ENCODE measurements at places on chromosomes 3 and 15. TPM values are rescaled to one million over a fixed set of nuclear protein-coding genes. Genes with fewer than 3 reads are reported as not detected.

CLDND1 gene
- 528 TPM for total RNA-seq

GRCh38 chr15:80184554-80184953, 31.8 kb downstream of the FAH start:
- DNase-seq, result no peak

MYZAP gene
- not detected for total RNA-seq

DNA sequence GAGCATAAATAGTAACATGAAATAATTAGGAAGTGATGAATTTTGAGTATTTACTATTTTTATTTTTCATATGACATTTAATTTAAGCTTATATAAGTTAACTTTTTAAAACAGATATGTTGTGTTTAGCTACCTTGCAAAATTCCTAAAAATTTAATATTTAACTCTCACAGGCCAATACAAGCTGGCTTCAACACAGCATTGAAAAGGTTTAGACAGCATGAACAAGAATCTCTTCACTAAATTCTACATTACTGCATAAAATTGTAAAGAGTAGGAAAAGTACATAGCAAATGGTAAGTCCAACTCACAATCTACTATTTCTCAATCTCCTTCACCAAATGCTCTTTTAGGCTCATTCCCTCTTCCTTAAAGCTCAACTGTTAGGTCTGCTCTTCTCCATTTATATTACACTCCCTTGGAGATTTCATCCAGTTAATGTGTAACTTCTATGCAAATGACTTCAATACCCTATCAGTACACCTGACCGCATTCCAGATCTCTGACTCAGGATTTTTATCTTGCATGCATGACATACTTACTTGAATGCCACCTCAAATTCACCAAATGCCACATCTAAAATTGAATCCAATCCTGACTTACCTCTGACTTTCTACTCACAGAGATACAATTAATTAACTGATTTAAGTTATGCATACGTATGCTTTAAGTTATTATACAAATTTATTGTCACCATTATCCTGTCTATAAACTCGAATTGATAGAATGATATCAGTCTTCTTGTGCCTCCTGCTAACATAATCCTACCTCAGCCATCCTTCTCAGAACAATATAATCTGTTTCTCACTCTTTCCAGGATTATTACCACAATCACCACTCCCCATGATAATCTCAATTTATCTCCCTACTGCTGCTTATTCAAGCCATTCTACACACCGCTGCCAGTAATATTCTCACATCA, 127.0 kb downstream of the STAG1 start:
- DNase-seq, result no peak

GRCh38 chr3:14823910-14824629, 5.3 kb downstream of the FGD5 start:
- DNase-seq, result no peak

- no peak for DNase-seq
Observed at GRCh38 chr3:6560259-6560658, 300.7 kb upstream of the GRM7 start.

REC114 gene
- total RNA-seq, result not detected

TEX55 gene
- not detected for total RNA-seq

DNA sequence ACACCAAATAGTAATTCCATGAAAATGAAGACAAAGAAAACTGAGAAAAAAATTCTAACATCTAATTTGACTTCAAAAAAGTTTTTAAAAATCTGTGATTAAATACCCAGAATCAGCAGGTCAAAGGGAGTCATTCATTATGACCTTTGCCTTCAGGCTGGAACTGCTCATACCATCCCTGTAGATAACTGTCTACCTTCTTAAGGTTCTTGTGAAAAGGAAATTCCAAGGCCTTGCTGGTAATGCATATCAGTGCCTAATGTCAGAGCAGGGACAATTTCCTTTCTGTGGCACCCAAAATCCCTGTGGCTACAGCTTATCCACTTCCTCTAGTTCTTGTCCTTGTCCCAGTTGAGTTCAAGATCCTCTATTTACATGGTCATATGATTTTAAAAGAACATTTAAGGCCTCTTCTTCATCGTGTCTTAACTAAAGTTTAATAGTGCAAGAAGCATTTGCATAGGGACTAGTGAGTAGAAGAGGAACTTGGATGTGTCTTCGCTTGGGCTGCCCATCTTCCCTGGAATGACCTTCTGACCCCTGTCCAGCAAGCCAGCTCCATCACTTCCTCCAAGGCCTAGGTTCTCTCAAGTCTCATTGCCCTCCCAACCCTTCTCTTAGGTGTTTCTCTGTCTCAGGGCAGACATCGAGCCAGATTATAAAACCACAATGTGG, 8.7 kb upstream of the PLCL2 start:
- no peak for DNase-seq

DZIP1L gene
- total RNA-seq, result 0.56 TPM

- no peak for DNase-seq
Observed at GRCh38 chr3:147413686-147414389, 4.7 kb downstream of the ZIC1 start.

DNA sequence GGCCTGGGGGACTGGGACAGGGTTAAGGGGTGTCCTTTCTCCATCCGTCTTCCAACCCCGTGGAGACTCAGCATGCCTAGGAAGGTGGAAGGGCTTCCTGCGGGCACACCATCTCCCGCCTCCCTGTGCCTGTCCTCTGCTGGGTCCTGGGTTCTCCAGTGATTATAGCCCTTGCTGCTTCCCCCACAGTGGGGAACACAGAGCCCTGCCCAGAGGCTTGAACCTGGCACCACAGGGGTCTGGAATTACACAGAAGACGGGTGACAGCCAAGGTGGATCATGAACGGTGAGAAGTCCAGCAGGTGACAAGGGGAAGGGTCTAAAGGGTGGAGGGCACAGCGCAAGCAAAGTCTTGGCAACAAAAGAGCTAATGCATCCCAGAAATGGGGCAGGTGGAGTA, 6.2 kb upstream of the SEMA3B start:
- DNase-seq, result no peak

GPR87 gene
- 0.53 TPM for total RNA-seq

IQCF5 gene
- total RNA-seq, result not detected

GRCh38 chr3:117201901-117202774, 492.6 kb downstream of the TUSC7 start:
- DNase-seq, result no peak

GRCh38 chr15:79380755-79381497, 51.2 kb upstream of the MINAR1 start:
- peak; percentile 81 for DNase-seq

DNA sequence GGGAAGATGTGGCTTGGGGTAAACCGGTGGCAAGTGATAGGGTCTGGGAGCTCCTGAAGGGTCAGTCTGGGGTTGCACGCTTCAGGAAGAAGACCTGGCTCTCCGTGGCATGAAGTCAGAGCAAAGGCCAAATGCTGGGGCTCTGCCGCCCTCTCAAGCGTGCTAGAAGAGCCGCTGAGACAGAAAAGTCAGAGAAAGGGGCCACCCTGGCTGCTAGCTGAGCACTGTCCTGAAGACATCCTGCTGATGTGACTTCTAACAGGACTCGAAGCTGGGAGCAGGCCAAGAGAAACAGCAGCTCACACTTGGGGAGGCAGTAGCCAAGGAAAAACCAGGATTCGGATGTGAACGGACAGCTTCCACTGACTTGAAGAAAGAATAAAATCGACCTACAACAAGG, 270.4 kb downstream of the OCA2 start:
- DNase-seq, result no peak

- DNase-seq, result no peak
Observed at GRCh38 chr3:36206956-36207580, 173.2 kb upstream of the STAC start.

DNA sequence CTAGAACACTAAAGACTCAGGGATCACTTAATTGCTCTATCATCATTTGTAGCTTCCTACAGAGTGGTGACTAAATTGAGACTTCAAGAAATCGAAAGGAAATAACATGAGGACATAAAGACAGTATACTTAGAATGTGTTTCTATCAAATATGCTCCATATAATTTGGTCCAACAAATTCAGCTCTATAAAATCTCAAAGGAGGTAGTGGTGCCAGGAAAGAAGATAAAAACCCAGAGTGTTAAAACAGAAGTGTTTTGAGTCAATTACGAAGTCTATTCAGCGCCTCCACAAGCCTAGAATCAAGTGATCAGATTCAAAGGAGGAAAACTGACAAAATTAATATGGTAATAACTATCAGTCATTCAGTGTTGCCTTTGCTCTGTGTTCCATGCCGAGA, 22.9 kb downstream of the MAGI1 start:
- no peak for DNase-seq

DNA sequence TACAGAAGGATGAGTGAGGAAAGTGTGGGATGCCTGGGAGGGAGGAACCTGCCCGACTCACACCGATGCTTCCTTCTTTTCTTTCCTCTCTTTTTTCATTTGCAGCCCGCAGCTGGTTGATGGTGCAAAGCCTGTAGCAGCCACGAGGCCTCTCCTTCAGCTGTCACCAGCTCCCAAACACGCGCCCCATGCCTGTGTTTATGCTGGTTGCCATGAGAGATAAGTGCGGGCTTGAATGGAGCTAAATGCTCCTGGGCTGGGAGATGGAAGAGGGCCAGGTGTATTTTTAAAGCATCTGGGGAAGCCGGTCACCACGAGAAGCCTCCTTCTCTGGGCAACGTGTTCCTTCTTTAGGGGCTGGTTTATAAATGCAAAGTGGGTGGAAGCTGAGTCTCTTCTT, 9.3 kb downstream of the COLQ start:
- no peak for DNase-seq

DNA sequence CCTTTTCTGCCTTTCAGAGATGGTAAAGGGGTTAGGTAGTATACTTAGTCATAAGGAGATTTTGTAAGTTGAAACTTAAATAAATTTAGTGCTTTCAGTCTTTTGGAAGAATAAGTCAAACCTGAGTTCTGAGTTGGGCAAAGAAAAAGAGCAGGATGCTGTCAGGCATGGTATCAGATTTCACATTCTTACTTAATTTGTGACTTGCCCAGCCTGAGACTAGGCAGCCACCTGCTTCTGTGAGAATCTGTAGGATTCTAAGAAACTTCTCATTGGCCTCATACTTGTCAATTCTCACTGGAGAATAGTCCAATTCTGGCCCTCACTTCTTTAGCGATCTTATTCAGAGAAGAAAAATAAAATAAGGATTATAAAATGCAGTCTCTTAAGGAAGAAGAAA, 577.5 kb downstream of the DIPK2A start:
- DNase-seq, result no peak

DNA sequence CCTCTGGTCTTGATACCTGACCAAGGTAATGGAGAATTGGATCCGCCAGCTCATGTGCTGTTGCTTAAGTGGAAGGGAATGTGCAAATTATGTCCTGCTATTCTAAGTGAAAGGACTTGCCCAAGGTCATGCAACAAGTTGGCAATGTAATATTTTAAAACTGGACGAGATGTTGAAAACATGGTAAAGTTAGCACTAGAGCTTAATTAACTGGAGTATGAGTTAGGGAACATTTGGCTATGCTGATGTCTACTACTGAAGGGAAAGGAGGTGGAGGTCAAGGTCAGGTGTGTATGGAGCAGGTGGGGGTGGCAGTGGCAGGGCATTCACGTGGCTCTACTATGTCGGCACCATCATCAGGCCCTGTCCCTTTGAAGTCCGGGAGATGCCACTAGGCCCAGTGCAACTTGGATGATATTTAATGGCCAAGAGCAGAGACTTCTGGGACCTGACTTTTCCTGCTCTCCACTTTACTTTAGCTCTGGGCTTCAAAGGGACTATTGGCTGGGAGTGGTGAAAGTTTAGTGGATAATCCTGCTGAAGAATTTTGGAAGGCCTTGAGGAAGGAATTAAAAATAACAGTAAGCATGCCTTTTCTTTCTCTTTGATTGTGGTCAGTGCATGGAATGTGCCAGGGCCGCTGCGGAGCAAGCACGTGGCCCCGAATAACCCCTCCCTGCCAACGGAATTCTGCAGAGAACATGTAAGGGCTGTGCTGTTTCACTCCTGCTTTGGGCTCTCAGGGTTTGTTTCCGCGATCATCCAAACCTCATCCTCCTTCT, 14.9 kb downstream of the SMAD3 start:
- no peak for DNase-seq

DNA sequence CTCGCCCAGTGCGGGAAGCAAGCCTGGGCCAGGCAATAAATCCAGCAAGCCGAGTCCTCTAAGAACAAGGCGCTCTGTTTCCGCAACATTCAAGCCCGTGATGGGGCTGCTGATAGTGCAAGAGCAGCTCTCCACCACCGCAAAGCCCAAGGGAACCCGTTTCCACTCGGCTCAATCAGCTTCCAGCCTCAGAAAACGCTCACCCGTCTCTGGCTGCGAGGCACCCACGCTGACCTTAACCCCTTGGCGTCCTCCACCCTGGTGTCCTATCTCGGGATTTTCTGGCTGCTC, 17.8 kb downstream of the SPATA12 start:
- DNase-seq, result peak; percentile 47

- DNase-seq, result no peak
Observed at GRCh38 chr15:70257047-70257446, 159.3 kb upstream of the TLE3 start.

NEK11 gene
- total RNA-seq, result 0.96 TPM

- no peak for DNase-seq
Observed at GRCh38 chr3:37262816-37263393, 88.5 kb upstream of the LRRFIP2 start.

GRCh38 chr3:17709236-17709810, 33.1 kb downstream of the TBC1D5 start:
- DNase-seq, result no peak

DNA sequence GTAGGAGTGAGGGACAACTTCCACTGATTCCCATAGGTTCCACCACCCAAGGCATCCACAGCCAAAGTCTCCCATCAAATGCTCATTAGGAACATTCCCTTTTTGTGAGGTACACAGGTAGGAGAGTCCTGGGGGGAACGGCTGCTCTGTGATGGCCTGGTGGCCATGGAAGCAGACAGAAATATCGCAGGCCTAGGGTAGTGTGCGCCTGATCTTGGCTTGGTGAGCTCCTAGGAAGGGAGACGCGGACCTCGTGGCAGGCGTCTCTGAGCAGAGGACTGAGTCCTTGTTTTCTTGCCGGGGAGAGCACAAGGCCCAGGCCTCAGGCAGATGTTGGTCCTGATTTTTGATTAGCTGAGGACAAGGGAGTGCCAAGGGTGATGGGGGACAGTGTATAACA, 99.5 kb downstream of the SNRPN start:
- DNase-seq, result peak; percentile 7

DNA sequence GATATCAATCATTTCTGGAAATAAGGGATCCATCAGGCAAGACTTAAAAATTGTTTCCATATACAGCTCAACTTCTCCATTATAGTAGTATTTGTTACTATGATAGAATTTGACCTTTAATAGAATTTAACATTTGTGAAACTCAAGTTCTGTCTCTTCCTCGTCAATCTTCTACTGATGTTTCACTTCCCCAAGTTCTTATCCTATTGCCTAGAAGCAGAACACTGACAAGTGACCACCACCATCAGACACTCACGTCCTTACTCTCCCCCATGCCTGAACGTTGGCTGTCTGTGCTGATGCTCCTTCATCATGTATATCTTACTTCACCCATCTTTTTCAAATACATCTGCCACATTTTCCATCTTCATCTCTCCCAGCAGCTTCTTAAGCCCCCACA, 26.6 kb upstream of the TAFA4 start:
- DNase-seq, result no peak

DNA sequence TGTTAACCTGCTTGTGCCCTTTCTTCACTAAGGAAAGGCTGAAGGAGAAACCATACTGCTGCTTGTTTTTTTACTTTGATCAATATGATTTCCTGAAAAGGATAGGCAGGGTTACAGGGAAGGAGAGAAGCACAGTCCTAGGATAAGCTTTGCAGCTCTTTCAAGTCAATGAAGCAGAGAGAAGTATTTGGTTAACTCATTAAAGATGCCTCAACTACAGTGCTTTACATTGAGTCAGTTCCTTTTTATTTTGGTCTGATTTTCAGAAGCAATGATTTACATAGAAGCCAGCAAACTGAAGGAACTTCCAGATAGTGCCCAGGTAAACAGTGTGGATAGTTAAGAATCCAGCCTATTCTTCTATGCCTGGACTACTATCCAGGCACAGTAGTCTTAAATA, 64.8 kb downstream of the ARIH1 start:
- no peak for DNase-seq
